ENCODE measurements at places on chromosomes 5 and 9. TPM values are rescaled to one million over a fixed set of nuclear protein-coding genes. Genes with fewer than 3 reads are reported as not detected.

DNA sequence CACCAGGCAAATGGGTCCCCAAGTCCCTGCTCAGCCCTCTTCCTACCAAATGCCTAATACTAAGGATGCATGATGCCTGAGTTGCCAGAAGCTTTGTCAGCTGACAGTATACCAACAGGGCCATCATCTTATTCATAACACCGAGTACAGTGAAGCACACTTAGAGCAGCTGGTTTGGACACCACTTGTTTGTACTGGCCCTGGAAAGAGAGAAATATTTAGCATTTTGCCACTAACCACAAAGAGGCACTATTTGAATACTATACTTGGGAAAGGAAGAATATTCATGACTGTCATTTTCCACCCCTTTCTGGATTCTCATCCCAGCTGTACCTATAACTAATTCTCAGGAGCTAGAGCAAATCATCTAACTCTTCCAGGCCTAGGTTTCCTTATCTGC is 364.4 kb upstream of the KIF2A start:
- no peaks in the 10 kb centered on the region for H3K4me1 ChIP-seq
- no peak overlapping the region for H3K4me3 ChIP-seq
- H3K36me3 ChIP-seq, result no peaks in the 10 kb centered on the region
- no peak overlapping the region for H3K27ac ChIP-seq

- no peaks in the 10 kb centered on the region for H3K36me3 ChIP-seq
- peaks cover 2% of the 10 kb centered on the region for H3K4me1 ChIP-seq
- peaks cover 2% of the 10 kb centered on the region for H3K27me3 ChIP-seq
- H3K4me3 ChIP-seq, result no peak overlapping the region
Measured at GRCh38 chr9:76643399-76644117, 120.7 kb upstream of the PCA3 start.

- H3K36me3 ChIP-seq, result no peaks in the 10 kb centered on the region
- H3K4me1 ChIP-seq, result peaks cover 3% of the 10 kb centered on the region
- H3K27me3 ChIP-seq, result peaks cover 10% of the 10 kb centered on the region
Measured at GRCh38 chr5:150112201-150113046, 26.1 kb upstream of the CSF1R start.

DNA sequence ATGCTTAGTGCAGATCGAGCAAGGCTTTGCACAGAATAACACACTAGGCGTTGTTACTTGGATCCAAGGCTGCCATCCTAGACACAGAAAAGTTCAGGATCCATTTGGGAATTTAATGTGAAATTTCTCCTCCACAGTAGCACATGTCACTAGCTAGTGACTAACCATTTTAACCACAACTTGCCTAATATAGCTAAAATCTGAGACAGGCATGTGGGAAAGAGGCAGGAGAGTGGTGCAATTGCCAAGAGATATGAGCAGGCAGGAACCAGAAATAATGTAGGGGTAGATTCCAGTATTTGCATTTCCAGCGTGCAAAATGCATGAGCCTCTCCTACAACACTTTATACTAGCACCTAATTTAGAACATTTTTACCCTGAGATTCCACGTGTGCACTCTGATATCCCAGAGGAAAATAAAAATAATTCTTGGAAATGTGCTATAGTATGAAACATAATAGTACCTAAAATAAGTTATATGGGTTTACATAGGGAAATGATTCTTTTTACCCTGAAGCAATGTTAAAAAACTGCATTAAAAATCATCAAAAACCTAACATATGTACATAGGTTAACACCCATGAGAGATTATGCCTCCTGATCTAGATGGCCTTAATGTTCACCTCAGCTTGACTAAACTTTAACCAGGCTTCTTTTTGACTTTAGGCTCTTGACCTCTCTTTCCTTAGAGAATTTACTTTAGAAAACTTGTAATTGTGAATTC is 1230.6 kb upstream of the NUDT12 start:
- H3K27me3 ChIP-seq, result no peaks in the 10 kb centered on the region
- H3K27ac ChIP-seq, result no peak overlapping the region
- no peak for DNase-seq
- H3K4me1 ChIP-seq, result no peaks in the 10 kb centered on the region
- H3K4me3 ChIP-seq, result no peak overlapping the region

DNA sequence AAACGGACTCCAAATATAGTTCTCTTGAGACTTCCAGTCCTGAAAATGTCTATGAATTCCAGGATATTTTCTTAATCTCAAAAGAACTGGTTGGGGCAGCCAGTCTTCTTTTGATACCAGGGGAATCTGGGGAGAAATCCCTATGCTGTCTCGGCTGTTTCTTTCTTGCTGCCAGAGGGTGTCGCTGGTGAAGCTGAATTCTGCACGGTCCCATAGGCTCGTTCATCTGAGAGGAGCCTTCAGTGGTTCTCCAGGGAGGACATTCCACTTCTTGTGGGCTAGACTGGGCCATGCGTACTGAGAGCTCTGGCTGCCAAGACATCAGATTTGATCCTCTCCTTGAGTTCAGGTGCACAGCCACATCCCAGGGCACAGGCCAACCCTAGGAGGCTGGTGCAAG is 155.0 kb upstream of the CLINT1 start:
- H3K4me1 ChIP-seq, result no peaks in the 10 kb centered on the region
- DNase-seq, result no peak
- H3K27ac ChIP-seq, result no peak overlapping the region

- H3K36me3 ChIP-seq, result peaks cover 80% of the 10 kb centered on the region
- H3K4me1 ChIP-seq, result peaks cover 99% of the 10 kb centered on the region
- peak; percentile 71 for DNase-seq
- peak overlapping the region; percentile 99 for H3K27ac ChIP-seq
Measured at GRCh38 chr5:132457371-132458225, 33.0 kb downstream of the IRF1 start.

DNA sequence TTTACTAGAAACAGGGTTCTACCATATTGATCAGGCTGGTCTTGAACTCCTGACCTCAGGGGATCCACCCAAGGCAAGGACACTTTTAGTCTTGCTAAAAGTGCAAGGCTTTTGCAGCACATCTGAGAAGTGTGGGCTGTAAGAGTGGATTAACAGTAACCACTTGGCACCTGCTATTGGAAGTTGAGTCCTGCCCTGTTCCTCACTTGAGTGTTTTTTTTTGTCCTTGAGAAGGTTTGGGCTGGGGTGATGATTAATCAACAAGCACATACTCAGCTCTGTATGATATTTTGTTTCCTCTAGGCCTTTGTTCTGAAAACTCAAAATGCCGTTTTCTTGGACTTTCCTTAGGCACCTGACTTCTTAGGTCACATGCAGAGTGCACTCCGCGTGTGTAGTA is 37.4 kb downstream of the SNX30 start:
- no peak overlapping the region for H3K27ac ChIP-seq
- peaks cover 9% of the 10 kb centered on the region for H3K4me1 ChIP-seq
- H3K36me3 ChIP-seq, result no peaks in the 10 kb centered on the region
- H3K4me3 ChIP-seq, result no peak overlapping the region
- DNase-seq, result no peak
- peaks cover 2% of the 10 kb centered on the region for H3K27me3 ChIP-seq

DNA sequence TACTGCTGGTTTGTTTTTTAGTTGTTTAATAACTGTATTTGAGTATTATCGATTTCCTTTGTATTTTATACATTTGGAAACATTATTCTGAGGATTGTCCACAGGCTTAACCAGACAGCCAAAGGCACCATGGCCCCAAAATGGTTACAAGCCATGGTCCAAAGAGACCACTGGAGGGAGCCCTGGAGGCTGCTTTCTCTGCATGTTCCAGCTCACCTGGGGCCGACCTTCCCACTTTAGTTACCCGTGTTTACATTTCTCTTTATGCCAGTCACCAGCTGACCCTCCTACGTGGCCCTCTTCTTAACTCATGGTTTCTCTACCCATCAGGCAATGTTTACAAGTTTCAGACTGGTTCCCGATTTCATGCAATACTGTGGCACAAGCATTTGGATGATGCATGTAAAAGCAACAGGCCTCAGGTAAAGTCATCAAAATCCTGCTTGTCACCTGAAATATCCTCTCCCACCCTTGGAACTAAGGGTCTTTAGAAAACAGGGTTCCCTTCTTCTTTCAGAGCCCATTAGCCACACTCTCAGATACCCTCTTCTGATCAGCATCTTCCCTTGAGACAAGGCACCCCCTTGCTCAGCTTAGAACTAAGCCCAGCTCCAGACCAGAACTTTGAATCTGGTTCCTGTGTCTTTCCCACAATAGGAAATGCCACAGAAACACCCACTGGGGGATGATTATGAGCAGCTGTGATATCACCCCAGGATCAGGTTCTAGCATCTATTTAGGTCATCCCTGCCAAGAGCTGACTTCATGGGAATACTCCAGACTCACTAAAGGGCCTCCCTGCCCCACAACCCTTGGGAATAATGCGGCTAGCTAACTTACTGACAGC is 49.9 kb upstream of the GARNL3 start:
- H3K4me1 ChIP-seq, result no peaks in the 10 kb centered on the region
- H3K27me3 ChIP-seq, result peaks cover 4% of the 10 kb centered on the region
- H3K36me3 ChIP-seq, result no peaks in the 10 kb centered on the region
- no peak overlapping the region for H3K4me3 ChIP-seq

GRCh38 chr9:77960356-77961153 is 71.1 kb downstream of the GNAQ start:
- no peaks in the 10 kb centered on the region for H3K27me3 ChIP-seq
- H3K4me3 ChIP-seq, result no peak overlapping the region
- peaks cover 13% of the 10 kb centered on the region for H3K4me1 ChIP-seq

DNA sequence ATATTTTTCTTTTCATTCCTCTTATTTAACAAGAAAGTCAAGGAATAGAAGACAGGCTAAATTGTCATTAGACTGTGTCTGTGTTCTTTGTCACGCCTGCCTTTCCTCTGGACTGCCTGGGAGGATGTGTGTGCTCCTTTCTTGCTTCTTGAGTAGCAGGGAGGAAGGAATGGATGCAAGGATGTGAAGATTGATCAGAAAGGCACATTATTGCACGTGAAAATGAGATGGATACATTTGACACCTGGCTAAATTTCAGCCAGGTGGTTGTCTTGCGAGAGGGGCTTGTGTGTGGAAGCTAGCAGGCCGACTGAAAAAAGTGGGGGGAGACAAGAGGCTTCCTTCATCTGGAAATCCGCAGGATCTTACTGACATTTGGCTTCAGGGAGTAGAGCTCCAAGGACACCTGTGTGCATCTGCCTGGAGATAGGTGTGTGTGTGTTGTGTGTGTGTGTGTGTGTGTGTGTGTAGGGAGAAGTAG is 200.1 kb downstream of the MEF2C start:
- H3K36me3 ChIP-seq, result peaks cover 7% of the 10 kb centered on the region
- no peak overlapping the region for H3K4me3 ChIP-seq
- DNase-seq, result no peak
- no peak overlapping the region for H3K27ac ChIP-seq

GRCh38 chr5:125877248-125877647 is 546.0 kb upstream of the GRAMD2B start:
- no peaks in the 10 kb centered on the region for H3K36me3 ChIP-seq
- no peak overlapping the region for H3K27ac ChIP-seq
- no peaks in the 10 kb centered on the region for H3K27me3 ChIP-seq
- DNase-seq, result no peak
- H3K4me1 ChIP-seq, result no peaks in the 10 kb centered on the region
- no peak overlapping the region for H3K4me3 ChIP-seq

- H3K4me1 ChIP-seq, result peaks cover 39% of the 10 kb centered on the region
- no peaks in the 10 kb centered on the region for H3K27me3 ChIP-seq
- H3K36me3 ChIP-seq, result peaks cover 15% of the 10 kb centered on the region
- no peak overlapping the region for H3K4me3 ChIP-seq
- H3K27ac ChIP-seq, result no peak overlapping the region
Measured at GRCh38 chr9:98071737-98072136, 15.2 kb downstream of the NANS start.

GRCh38 chr5:132386644-132387286 is 17.3 kb downstream of the SLC22A5 start:
- H3K36me3 ChIP-seq, result no peaks in the 10 kb centered on the region
- H3K27ac ChIP-seq, result peak overlapping the region; percentile 51
- DNase-seq, result peak; percentile 87
- H3K4me1 ChIP-seq, result peaks cover 57% of the 10 kb centered on the region

DNA sequence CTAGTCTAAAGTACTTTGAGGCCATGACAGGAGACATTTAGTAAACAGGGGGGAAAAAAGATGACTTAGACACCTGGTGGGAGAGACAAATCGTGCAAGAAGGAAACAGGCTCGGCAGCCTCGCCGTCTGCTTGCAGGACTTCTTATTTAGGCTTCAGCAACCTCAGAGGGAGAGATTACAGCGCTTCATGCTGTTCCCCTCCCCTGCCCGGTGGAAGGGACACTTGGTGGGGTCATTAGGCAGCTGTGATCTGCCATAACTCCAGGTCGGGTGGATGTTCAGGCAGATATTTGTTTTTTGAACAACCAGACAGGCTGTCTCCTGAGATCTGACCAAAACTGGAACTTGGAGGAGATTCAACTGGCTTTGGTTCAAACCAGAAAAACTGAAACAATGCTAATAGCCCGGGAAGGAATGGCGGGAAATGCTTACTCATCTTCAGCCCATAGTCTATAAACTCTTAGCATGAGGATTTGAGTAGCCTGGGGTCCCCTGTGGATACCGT is 38.1 kb upstream of the CD180 start:
- no peak overlapping the region for H3K27ac ChIP-seq
- peaks cover 2% of the 10 kb centered on the region for H3K27me3 ChIP-seq
- DNase-seq, result no peak
- H3K4me3 ChIP-seq, result no peak overlapping the region
- peaks cover 4% of the 10 kb centered on the region for H3K36me3 ChIP-seq
- no peaks in the 10 kb centered on the region for H3K4me1 ChIP-seq

- H3K27ac ChIP-seq, result peak overlapping the region; percentile 28
- no peak overlapping the region for H3K4me3 ChIP-seq
- no peak for DNase-seq
- H3K27me3 ChIP-seq, result no peaks in the 10 kb centered on the region
- peaks cover 53% of the 10 kb centered on the region for H3K36me3 ChIP-seq
Measured at GRCh38 chr9:83966209-83966582, 13.8 kb downstream of the HNRNPK start.

GRCh38 chr5:42495914-42496313 is 72.7 kb downstream of the GHR start:
- no peak overlapping the region for H3K27ac ChIP-seq
- no peak for DNase-seq
- H3K4me1 ChIP-seq, result no peaks in the 10 kb centered on the region
- H3K27me3 ChIP-seq, result no peaks in the 10 kb centered on the region
- H3K4me3 ChIP-seq, result no peak overlapping the region

GRCh38 chr5:162948677-162949076 is 488.7 kb upstream of the CCNG1 start:
- no peaks in the 10 kb centered on the region for H3K36me3 ChIP-seq
- no peak overlapping the region for H3K27ac ChIP-seq
- no peak overlapping the region for H3K4me3 ChIP-seq
- H3K27me3 ChIP-seq, result no peaks in the 10 kb centered on the region
- no peak for DNase-seq
- no peaks in the 10 kb centered on the region for H3K4me1 ChIP-seq

HTR4 gene
- not detected for total RNA-seq

NR6A1 gene
- total RNA-seq, result 0.26 TPM

OR2V2 gene
- total RNA-seq, result not detected

LVRN gene
- not detected for total RNA-seq

MARCOL gene
- not detected for total RNA-seq

HSD17B4 gene
- 78.9 TPM for total RNA-seq

ZER1 gene
- 15.3 TPM for total RNA-seq

DDX4 gene
- 0.61 TPM for total RNA-seq

PALM2AKAP2 gene
- total RNA-seq, result not detected

F2RL1 gene
- total RNA-seq, result 2.2 TPM
